ENCODE measurements at places on chromosomes 5 and 9.

GRCh38 chr9:14441976-14442651 lies 128.2 kb upstream of the NFIB start:
- peak; percentile 46 for DNase-seq

- no peak for DNase-seq
These were observed 172.8 kb upstream of the FSTL4 start for GRCh38 chr5:133785182-133785581.

GRCh38 chr5:167821151-167821550 lies 470.3 kb upstream of the WWC1 start:
- DNase-seq: no peak

DNA sequence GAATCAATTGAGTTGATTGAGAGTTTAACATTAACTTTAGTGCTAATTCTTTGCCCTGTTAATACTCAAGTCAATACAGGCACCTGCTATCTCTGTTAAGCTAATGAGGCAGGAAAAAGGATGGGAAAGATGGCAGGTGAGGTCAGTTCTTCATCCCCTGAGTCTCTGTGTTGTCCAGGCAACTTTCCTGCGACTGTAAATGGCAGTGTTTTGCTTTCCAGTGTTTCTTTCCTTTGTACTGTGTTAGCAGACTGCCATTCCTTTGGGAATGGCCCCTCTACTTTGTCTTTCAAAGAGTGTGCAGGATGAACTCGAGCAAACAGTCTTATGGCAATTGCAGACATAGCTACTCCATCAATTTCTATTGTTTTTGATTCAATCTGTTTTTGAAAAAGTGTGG lies 202.2 kb upstream of the VLDLR start:
- DNase-seq: no peak

DNA sequence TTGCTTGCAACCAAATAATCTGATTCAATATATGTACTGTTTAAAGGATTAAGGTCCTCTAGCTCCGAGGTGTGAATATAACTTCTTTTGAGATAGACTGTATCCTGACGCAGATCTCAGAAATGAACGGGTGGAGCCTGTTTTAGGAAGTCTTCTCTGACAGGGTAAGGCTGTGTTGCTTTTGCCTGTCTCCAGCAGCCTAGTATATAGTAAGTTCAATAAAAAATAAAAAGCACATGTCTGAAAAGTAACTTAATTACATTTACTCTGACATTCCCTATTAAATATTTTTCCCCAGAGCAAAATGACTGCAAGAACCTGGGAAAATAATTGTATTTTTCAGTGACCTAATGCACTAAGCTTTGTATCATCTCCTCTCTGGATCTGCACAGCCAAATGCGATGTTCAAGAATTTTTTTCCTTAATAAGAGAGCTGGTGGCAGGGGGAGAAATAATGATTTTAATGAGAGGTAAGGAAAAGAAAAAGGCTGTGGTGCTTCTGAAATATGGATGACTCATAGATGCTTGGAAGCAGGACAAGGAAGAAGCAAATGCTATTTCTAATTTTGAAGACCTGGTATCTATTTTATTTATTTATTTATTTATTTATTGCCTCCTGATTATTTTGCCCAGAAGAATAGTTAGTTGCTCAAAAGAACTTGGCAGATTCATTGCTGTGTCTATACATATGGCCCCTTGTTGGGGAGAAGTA lies 7.3 kb downstream of the PPP3R2 start:
- DNase-seq: no peak

DNA sequence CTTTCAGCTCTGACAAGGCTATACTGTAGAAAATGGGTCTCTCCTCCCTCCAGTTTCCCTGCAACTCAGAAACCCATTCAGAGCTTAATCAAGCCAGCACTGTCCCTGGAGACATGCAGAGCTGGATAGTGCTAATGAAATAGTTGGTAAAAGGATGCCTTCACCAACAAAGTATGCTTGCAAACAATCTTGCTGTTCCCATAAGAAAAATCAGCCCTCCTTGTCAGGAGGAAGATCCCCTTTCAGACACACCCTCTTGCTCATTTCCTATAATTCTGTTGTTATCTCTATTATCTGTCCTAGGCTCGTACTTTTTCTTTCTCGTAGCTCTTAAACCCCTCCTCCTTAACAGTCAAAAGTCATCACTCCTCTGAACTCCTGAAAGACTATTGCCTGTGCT lies 9.9 kb upstream of the OSMR start:
- DNase-seq: peak; percentile 73

GRCh38 chr9:82535432-82535998 lies 527.4 kb downstream of the RASEF start:
- DNase-seq: no peak

- DNase-seq: no peak
These were observed 521.0 kb upstream of the WWC1 start for GRCh38 chr5:167770461-167770860.

GRCh38 chr5:147532156-147532555 lies 22.3 kb upstream of the DPYSL3 start:
- no peak for DNase-seq

DNA sequence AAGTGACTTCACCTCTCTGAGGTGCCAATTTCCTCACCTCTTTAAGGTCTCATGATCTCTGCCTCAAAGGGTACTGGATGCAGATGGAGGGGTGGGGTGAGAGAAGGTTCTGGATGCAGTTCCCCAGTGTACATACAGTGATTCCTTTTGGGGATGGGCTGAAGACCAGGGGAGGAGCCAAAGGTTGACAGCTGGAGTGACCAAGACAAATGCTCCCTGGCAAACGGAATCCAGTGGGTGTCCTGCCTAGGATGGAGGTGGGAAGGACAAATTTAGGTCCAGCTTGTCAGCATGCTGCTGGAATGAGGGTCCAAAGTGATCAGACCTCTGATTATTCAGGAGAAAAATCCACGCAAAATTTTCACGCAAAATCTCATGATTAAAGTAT lies 7.3 kb upstream of the LMX1B start:
- no peak for DNase-seq

DNA sequence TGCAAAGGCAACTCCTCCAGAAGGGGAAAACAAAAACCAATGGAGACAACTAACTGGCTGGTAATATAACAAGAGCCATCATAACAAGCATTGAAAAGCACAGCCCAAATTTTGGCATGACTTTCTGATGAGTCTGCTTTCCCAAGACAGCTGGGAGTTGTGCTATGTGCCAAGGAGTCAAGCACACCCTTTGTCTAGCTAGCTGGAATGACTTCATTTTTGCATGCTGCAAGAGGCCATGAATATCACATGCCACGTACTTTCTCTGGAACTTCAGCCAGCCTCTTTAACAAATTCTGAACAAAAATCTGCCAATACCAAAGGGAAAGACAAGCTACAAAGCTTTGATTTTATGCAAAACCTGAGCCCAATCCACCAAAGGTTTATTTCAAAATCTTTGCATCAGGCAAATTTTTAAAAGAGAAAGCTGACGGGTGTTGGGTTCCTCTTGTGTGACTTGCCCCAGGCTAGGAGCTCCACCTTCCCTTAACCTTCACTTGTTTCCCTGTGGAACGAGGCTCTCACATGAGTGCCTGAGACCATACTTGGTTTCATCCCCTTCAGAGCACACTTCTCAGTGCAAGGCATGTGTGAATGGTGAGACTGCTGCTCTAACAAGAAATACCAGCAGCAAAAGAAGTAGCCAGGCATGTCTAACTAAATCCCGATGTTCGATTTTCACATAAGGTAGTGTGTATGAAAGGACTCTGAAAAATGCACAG lies 47.3 kb downstream of the S1PR3 start:
- DNase-seq: peak; percentile 8

GRCh38 chr5:78137290-78137689 lies 157.2 kb downstream of the AP3B1 start:
- DNase-seq: no peak

- DNase-seq: no peak
These were observed 153.8 kb downstream of the OXCT1 start for GRCh38 chr5:41716382-41716781.

GRCh38 chr9:129398961-129399633 lies 221.0 kb upstream of the IER5L start:
- no peak for DNase-seq

DNA sequence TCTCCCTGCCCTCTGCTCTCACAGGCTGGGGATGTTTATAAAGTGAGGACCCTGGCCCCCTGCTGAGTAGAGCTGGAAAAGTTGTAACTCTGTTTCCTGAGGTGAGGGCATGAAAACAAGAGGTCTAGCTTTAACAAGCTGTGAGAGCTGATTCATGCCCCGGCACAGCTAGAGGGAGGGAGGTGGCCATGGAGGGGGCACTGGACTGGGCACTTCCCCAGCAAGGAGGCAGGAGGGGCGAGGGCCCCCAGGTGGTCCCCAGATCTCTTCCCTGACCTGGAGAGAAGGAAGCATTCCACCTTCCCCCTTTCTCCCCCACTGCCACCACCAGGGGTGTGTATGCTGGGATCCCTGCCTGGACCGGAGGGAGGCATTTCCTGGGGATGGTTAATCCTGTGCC lies at the start of gene MSMP:
Gene MSMP (minus strand): TSS at position 13 of the 400 bp plus-strand sequence. CDS start 147 bp downstream, outside the sequence.
- no peak for DNase-seq

GRCh38 chr9:123065196-123065595 lies 31.7 kb downstream of the GPR21 start:
- no peak for DNase-seq

GRCh38 chr9:128482186-128482585 lies 22.3 kb upstream of the GLE1 start:
- no peak for DNase-seq

GRCh38 chr5:154038261-154038706 lies 426 bp downstream of the FAM114A2 start:
- no peak for DNase-seq

GRCh38 chr5:68345582-68345981 lies 130.0 kb downstream of the PIK3R1 start:
- no peak for DNase-seq

- DNase-seq: no peak
These were observed 123.4 kb downstream of the ADAMTS2 start for GRCh38 chr5:179221877-179222220.

- no peak for DNase-seq
These were observed 24.5 kb downstream of the ABHD17B start for GRCh38 chr9:71886541-71886940.

DNA sequence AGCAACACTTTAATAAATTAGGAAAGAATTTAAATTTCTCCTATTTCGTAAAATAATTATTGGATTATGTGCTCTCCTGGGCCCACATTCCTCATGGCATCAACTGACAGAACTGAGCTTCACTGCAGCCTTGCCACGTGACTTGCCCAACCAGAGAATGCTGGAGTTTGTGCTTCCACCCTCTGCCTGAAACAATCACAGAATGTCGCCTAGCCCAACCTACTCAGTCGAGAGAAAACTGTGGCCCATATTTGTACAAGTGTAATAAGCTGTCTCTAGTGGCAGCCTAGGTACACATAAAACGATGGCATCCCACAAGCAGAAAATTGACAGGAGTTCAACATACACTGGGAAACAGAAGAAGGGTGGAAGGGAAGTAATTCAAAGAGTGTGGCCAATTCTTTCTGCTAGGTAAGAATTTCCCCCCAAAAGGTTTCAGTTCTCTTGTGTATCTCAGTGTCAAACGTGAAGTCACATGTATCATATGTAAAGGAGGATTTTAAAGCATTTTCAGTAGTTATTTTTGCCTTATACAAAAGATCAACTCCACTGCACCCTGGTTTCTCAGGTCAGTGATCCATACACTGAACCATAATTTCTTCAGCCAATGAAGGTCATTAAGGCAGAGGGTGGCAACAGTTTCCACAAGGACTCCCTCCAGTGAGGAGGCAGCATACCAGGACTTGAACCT lies 41.7 kb downstream of the ZNF608 start:
- DNase-seq: no peak

DNA sequence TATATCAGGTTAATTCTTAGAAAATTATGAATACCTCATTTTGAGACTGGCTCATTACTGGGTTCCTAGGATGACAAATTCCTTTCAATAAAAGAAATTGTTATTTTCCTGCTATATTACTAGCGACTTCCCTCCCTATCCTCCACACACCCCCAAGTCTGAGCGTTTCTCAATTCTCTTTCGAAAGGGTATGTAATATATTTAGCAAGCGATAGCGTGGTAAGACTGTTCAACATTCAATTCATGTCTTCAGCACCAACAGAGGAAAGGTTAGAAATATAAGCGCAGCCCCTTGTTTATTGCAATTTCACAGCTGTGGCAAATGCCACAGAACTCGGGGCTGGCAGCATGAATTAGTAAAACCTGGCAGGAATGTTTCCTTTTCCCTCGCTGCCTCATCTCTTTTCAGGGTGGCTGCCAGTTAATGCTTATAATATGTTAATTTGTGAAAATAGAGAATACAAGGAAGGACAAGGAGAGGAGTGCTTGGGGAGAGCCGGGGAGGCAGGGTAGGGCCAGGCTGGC lies 152.7 kb upstream of the TBCA start:
- DNase-seq: no peak

DNA sequence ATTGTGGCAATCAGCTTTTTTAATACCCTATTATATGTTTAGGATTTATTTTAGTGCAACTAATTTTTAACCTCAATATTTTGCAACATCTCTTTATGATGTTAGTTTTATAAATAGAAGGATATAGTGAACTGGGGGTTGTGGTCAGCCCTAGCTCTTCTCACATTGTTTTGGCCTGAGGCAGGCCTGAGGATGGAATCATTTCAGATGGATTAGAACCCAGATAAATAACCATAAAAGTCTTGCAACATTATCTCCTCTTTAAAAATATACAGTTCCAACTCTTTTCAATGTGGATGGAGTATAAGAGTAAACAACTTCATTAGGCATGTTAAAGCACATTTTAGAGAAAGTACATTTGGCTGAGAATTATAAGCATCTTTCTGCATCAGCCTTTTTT lies 522.7 kb downstream of the NR2F1-AS1 start:
- DNase-seq: no peak

DNA sequence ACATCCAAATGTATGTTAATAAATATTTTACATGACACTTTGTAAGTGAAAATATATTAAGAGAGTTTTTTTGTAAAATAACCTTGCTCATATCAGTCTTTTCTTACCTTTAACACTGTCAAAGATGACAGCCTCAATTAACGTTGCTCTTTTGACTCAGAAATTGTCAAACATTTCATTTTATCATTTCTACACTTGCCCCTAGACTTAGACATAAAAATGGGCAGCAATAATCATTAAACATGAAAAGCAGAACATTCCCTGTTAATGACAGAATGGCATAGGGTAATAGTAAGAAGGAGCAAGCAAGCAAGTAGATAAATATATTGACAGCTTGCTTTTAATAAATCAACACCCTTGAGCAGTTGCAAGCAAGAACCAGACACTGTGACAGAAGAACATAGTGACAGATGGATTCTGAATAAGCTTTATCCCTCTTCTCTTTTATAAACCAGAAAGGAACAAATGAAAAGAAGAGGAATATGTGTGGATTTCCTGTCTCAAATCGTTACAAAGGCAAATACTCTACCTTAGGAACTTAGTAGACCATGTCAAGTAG lies 796.0 kb upstream of the CHD1 start:
- no peak for DNase-seq

GRCh38 chr9:123660691-123661466 lies 269.0 kb downstream of the DENND1A start:
- DNase-seq: peak; percentile 60

Data from A673 (cell line).